ENCODE measurements at places on chromosomes 1 and 21.

DNA sequence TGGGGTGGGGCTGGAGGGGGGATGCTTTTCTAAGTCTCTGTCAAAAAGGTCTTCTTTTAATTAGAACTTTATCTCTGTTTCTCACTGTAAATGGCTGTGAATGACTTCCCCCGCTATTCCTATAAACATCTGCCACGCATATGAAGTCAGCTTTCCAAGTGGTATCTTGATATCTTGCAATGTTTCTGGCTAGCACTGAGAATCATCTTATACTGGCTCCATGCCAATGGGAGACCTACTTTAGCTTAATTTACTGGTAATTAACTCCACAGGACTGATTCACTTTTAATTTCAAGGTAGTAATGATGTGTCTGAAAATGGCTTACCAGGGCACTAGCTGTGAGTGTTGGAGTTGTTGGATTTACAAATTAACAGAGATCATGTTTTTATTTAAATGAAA, 4.3 kb downstream of the GPR88 start:
- no peak for DNase-seq

- DNase-seq, result no peak
Observed at GRCh38 chr1:160460214-160460642, 59.9 kb downstream of the VANGL2 start.

DNA sequence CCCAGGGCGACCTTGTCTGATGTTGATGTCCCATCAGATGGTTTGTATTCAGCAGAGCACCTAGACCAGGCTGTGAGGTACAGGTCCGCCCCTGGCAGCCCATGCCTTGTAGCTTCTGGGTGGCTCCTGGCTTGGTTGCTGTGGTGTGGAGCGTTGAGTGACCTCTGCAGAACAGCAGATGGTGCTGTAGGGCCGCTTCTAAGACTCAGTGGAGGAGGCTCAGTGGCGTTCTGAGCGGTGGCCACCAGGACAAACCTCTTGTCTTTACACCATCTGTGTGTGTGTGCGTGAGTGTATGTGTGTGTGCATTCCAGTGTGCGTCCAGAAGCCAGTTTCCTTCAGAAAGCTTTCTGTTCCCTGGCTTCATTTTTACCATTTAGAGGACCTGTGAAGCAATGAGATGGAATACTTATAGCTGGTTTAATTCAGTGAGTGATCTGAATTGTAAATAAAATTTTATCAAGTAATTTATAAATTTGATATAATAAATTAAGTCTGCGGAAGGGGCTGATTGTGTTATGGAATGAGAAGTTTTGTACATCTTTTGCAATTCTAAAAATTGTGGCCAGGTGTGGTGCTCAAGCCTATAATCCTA, 66.1 kb downstream of the ADARB1 start:
- DNase-seq, result no peak

DNA sequence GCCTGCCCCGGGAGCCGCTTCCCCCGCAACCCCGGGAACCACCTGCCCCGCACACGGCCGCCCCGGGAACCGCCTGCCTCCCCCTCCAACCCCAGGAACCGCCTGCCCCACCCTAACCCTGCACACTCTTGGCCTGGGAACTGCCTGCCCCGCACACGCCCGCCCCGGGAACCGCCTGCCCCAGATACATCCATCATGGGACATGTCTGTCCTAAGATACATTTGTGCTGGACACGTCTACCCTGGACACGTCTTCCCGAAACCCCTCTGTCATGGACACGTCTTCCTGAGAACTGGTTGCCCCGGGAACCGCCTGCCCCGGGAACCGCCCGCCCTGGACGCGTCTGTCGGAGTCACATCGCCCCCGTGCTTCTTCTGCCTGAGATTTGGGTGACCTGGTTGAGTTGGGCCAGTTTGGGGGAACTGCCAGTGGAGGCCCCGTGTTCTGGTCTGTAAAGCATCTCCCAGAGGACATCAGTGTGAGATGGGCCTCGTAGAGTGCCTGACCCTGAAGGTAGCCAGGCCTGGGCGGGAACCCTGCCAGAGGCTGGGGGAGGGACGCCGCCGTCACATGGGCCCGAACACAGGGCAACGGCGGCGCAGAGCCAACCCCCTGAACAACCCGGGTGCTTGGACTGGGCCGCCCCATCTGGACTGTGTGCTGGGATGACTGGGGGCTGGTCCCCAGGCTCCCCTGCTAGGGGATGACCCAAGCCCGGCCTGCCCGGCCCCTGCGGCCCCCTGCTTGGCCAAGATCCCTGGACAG, 3.6 kb downstream of the PERM1 start:
- DNase-seq, result no peak

- no peak for DNase-seq
Observed at GRCh38 chr1:197771904-197772556, 3.2 kb downstream of the DENND1B start.

DNA sequence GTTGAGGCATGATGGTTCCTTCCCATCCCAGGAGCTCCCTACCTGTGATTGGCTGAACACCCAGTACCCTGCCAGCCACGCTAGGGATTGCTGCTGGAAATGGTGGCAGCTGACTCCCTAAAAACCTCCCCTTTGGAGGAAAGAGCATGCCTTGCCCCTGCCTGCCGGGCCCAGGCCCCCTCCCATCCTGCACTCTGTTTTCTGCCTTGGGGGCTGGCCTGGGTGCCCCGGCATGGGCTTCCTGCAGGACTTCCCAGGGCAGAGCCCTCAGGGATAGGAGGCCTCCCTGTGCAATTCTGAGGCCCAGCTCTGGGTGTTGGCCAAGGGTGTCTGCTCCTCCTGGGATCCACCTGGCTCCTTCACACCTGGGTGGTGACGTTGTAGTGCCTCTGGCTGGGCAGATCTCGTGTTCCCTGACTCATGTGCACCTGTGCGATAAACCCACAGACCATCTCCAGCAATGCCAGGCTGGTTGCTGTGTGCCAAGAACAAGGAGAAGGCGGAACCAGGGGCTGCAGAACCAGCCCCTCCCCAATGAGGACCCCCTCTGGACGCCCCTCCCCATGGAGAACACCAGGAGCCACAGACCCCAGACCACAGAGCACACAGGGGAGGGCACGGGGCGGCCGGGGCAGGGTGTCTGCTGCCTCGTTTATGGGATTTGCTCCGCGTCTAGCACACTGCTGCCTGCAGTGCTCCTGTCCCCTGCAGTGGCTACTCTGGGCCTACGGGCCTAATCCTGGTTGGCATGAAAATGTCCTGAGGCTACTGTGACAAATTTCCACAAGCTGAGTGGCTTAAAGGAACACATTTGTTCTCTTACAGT, 13.6 kb downstream of the CSTB start:
- DNase-seq, result no peak

DNA sequence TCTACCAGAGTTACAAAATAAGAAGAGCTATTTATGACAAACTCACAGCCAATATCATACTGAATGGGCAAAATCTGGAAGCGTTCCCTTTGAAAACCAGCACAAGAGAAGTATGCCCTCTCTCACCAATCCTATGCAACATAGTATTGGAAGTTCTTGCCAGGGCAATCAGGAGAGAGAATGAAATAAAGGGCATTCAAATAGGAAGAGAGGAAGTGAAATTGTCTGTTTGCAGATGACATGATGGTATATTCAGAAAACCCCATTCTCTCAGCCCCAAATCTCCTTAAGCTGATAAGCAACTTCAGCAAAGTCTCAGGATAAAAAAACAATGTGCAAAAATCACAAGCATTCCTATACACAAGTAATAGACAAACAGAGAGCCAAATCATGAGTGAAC, 1169.5 kb downstream of the AMY1C start:
- no peak for DNase-seq

DNA sequence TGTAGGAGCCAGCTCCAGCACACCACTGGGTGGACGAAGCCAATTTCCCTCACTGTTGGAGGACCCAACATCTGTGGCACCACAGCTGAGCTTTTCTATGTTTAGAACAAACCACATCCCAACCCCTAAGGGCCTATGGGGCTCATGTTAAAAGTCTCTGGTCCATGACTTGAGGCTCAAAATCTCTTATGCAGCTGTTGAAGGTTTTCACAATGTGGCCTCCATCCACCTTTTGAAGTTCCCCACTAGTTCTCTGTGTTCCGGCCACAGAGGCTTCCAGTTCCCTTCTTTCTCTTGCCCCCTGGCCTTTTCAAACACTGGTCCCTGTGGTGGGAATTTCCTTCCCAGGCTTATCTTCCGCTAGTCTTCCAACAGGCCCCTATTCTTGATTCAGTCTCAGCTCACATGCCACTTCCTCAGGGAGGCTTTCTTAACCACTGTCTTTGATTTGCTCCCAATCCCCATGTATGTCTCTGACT, 3.9 kb upstream of the IFNLR1 start:
- no peak for DNase-seq

DNA sequence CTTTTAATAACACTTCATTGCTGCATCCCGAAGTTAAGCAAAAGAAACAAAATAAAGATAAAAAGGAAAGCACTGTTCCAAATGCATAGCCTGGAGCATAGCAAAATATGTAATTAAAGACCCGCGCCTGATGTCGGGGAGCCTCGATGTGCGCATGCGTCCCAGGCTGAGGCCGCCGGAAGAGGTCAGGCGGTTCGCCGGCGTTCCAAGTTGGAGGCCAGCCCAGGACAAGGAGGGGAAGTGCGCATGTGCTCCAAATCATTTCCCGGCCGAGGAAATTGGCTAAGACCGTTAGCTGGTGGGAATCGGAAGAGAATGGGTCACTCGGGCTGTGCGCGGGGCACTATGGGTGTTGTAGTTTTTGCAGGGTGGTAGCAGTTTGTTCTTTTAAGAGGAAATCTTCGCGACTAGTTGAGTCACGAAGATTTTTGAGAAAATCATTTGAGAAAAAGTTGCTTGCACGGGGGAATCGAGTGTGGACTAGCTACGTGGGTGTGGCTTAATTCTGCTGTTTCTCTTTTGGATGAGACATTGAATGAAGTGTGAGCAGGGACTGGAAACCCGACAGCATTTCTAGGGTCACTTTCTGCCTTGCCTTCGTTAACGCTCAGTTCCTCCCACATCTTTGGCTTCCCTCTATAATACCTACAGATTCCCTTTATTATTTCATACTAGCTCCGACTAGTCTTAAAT, 31.0 kb upstream of the CD1D start:
- peak; percentile 29 for DNase-seq

DNA sequence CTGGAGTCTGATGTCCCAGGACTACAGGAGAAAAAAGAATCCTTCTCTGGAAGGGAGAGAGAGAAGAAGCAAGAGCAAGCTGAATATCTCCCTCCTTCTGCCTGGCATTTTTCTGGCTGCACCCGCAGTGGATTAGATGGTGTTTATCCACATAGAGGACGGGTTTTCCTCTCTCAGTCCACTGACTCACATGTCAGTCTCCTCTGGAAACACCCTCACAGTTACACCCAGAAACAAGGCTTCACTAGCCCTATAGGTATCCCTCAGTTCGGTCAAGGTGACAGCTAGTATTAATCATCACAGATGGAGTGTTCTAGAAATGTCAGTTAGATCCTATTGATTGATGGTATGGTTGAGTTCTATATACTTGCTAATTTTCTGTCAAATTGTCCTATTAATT, 87.9 kb downstream of the RHOU start:
- no peak for DNase-seq

DNA sequence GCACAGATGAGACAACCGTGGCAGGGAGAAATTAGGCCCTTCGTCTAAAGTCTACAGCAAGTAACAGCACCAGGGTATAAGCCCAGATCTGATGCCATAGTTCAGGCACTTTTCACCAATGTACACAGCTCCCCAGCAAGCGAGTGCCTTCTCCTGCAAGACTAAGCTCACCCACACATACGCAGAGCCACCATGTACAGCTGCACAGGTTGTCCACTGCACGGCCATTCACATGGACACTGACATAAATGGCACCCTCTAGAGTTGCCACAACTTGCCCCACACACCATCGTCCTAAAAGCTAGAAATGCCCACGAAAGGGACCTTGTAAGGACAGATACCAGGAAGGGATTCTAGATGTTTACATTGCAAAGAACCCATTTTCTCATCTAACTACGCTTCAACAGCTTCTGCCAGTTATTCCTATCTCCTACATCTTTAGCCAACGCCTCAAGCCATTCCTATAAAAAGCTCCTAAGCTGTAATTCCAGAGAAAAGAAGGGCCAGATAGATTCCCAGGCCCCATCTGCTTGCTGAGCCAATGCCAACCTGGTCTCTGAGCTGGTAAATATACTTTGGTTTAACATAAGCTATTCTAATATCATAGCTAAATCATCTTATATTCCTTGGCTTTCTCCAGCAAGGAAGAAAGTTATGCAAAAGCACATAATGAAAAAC, 174.0 kb upstream of the KAZN start:
- no peak for DNase-seq

GRCh38 chr21:46171585-46171984, 12.7 kb downstream of the SPATC1L start:
- no peak for DNase-seq

DNA sequence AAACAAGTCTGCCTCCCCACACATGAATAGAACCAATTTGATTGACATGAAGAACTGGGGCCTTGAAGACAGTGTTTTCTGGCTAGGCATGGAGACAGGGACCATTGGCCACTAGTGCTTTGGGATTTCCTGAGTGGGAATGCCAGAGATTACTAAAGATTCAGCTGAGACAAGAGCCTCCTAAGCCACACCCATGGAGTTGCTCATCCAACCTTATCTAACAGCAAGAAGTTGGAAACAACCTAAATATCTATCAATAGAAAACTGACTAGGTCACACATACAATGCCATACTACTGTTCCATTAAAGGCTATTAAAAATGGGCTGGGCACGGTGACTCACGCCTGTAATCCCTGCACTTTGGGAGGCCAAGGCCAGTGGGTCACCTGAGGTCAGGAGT, 184.1 kb downstream of the ZBTB18 start:
- no peak for DNase-seq

DNA sequence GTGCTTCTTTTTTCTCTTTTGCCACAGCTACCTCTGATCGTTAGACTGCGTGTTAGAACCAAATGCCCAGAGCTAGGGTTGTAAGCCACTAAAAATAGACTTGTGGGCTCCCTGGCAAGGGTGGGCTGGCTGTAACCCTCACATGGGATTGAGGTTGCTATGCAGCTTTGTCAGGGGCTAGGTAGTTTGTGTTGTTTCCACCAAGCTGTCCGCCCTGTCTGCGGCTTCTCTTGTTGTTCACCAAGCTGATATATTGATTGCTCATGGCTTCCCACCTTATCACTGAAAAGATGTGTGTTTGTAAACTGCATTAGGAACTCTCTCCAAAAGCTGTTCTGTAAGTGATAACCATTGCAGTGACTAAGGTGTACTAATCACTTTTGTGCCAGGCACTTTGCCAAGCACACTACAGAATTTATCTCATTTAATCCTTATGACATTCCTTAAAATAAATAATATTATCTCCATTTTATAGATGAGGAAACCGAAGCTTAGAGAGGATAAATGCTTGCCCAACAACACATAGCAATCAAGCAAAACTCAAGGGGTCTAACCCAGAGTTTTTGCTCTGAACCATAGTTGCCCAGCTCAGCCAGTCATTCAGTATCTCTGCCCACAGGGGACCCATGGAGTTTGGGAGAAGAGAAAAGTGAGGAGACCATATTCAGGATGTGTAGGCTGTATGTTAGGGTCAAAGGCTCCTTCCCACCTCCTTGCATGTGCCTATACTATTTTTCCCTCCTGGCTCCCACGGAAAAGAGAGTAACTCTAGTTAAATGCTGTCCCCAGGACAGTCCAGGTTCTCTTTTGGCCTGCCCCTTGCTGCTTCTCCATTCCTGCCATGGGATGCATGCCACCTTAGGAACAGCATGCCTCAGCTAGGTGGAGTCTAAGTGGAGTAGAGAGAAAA, 42.2 kb upstream of the TARBP1 start:
- no peak for DNase-seq

- no peak for DNase-seq
Observed at GRCh38 chr1:187476671-187477070, 647.9 kb downstream of the PLA2G4A start.

- DNase-seq, result no peak
Observed at GRCh38 chr1:165635823-165636222, 4.8 kb downstream of the MGST3 start.
